ENCODE measurements at places on chromosomes 2 and 18.

GRCh38 chr2:119983108-119983507 is 29.8 kb upstream of the EPB41L5 start:
- DNase-seq = no peak

- no peak for DNase-seq
These were observed 18.0 kb upstream of the HK2 start for GRCh38 chr2:74815941-74816340.

- no peak for DNase-seq
These were observed 18.1 kb downstream of the CALCRL start for GRCh38 chr2:187429989-187430388.

GRCh38 chr2:26780203-26780760 is 5.6 kb upstream of the CENPA start:
- no peak for DNase-seq

GRCh38 chr2:68715353-68716041 is 19.1 kb upstream of the ARHGAP25 start:
- no peak for DNase-seq

DNA sequence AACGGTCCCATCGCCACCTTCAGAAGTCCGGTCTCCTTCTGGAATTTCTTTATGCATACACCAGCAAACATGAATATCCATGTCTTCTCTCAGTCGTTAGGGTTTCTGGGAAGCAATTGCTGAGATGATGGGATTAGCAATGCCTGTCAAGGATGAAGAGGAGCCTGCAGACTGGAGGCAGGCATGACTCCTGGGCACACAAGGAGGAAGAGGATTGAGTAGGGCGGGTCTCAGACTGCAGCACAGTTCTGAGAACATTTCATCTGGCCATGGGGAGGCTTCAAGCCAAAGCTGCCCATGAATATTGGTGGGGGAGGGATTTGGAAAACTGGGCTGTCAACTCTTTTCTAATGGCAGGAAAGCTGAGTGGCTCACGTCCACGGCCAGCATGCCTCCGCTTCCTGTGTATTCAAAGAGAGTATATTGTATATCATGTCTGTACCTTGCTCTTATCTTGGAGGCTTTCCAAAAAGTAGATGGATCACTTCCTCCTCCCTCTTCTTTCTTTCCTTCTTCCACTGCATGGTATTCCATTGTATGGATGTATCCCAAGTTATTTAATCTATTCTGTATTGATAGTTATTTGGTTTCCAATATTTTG is 24.5 kb downstream of the MC2R start:
- DNase-seq = no peak

DNA sequence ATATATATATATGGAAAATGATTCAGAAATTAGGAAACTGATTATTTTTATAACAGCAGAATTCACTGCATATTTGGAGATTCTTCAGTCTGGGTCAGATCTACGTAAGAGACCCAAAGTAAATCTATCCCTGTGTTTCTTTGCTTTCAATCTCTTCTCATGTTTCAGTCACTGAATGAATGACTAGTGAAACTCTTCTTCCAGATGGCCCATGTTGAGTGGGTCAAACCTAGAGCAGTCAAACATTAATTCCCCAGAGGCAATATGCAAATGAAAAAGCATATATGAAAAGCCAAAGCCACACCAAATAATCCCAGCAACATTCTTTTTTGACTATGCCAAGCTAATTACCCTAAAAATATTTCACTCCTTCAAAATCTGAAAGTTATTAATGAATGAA is 317.3 kb downstream of the RBM43 start:
- DNase-seq = no peak

DNA sequence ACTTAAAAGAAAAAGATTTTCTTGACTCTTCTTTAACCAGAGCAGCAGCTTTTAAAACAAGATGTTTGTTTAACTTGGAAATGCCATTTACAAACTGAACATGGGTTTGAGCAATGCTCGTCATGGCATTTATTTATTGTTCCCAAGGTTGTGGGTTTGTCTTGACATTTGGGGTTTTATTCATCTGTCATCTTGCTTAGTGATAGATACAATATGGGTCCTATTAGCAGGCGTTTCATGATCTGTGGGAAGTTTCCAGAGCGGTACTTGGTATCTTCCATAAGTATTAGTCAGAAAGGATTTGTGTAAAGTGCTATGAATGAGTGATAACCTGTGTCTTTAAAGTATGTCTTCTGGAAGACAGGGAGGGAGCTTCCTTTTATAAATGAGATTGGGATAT is 29.9 kb upstream of the MGAT5 start:
- DNase-seq = no peak

GRCh38 chr2:69952336-69953115 is 8.9 kb downstream of the ASPRV1 start:
- DNase-seq = no peak

- no peak for DNase-seq
These were observed 200.5 kb downstream of the HRH4 start for GRCh38 chr18:24660956-24661355.

DNA sequence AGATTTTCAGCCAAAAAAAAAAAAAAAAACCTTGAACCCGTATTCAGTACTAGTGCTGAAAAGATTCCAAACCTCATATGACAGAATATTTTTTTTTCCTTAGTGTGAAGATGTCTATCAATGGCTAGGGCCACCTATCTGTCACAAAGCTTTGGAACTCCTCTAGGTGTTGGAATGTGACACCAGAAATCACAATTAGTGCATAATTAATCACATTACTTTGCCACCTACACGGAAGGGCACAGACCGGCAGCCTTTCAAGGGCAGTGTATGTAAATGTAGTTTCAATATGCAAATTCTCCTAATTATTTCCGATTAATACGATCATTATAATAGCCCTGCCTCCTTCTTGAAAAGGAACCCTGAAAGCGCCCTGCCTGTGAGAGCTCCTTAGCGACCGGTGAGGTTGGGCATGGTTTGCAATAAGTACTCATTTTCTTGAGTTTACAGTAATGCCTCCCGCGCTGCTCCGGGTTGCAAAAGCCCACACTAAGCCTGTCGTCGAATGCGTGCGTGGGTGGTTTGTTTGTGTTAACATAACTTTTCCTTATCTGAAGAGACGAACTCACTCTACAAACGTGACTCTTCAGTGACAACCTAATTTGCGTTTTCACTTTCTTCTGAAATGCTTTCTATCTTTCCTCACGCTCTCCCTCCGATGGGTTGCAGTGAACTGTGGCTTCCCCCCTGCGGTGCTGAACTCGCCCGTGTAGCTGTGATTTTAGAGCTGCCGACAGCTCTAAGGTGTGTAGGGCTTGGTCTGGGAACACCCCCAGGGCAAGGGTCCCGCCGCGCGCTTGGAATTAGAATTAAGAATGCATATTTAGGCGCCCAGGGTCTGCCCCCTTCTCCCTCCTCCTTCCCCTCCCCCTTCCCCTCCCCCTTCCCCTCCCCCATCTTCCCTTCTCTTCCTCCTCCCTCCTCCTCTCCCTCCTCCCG is 765 bp upstream of the ID2 start:
- DNase-seq = peak; percentile 70

DNA sequence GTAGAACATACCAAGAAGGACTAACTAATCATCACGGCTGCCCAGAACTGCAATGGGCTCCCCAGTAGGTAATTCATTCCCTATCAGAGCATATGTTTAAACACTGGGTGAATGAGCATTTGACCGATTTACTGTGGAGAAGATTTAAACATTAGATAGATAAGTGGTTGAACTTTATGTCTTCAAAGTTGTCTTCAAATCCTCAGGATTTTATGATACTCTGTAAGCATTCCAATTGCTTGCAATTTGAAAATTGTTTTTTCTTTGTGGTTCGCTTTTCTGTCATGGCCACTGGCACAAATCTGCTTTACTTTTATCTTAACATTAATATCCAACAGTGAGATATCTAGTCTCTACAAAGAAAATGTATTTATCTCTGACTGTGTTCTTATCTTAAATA is 37.7 kb upstream of the MMADHC start:
- DNase-seq = no peak

DNA sequence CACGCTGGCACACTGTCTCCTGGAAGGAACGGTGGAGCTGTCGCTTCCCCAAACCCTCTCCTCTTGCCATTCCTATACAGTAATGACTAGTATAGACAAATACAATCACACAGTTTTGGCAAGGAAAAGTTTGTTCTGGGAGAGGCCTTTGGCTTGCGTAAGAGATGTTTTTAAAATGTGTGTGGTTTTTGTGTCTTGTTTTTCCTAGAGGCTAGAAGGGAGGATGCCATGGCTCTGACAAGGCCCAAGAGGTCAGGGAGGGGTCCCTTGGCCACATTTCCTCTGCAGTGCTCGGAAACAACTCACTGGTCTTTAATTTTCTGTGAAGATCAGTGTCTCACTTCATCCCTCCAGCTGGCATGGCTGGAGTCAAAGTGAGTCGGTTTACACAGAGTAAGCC is 195.9 kb downstream of the SH3RF3 start:
- no peak for DNase-seq

All from activated T-helper 1 cell treated with anti-CD3 and anti-CD28 coated beads, Interleukin-2, amount 50 U/mL, for 16 hours (primary cell).